Activated T-cell treated with anti-CD3 and anti-CD28 coated beads, Interleukin-2, amount 50 U/mL, for 1 hour (primary cell): ENCODE measurements at places on chromosomes 2 and 18.

DNA sequence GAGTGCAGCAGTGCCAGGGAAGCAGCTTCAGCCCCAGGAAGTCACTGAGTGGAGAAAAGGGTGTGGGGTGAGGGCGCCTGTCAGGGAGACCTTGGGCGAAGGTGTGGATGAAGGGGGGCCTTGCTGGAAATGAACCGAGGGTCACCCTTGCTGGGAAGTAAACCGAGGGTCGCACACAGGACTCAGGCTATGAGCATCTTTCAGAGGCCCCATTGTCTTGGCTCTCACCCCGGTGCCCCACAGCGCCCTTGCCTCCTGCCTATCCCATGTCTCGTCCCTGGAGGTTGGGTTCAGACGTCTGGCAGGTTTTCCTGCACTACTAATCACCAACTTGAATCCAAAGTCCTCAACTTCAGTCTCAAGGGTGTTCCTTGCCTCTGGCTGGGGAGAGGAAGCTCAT is 122.8 kb upstream of the PXDN start:
- DNase-seq, result no peak

- no peak for DNase-seq
Measured at GRCh38 chr2:99472600-99472960, 17.2 kb downstream of the REV1 start.

- no peak for DNase-seq
Measured at GRCh38 chr2:70658476-70658875, 104.8 kb upstream of the TGFA start.

DNA sequence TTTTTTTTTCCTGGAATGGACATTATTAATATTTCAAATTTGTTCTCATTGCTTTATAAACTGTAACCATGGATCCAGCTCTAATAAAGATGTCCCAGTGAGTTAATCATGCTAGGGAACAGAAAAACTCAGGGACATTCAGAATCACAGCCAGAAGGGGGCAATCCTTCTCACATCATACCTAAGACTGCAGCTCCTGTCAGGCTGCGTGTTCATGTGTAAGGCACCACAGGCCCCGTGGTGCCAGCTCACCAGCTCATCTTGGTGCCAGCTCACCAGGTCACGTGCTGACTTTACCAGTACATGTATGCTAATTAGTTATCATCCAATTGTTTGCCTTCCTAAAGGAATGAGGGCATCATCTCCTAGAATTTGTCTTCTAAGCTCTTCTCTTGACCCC is 84.7 kb upstream of the NEDD4L start:
- no peak for DNase-seq

DNA sequence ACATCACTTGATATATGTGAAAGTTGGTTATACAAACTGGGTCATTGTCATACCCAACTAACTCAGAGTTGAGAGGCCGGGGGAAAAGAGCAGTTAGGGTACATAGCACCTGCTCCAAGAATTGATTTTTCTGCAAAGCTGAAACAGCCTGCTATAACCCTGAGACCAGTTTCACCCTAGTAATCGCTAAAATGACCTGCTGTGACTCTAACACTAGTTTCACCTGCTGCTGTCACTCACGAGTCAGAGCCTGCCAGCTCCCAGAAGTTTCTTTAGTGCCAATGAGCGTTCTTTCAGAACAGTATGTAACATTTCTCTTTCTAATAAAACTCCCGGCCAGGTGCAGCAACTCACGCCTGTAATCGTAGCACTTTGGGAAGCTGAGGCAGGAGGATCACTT is 28.0 kb downstream of the SRSF7 start:
- DNase-seq, result no peak

GRCh38 chr18:48939205-48940097 is 11.3 kb downstream of the SMAD7 start:
- DNase-seq, result peak; percentile 27

- DNase-seq, result no peak
Measured at GRCh38 chr2:157443090-157443489, 799 bp downstream of the CYTIP start.

GRCh38 chr2:144331674-144332355 is 188.1 kb downstream of the ZEB2 start:
- no peak for DNase-seq

DNA sequence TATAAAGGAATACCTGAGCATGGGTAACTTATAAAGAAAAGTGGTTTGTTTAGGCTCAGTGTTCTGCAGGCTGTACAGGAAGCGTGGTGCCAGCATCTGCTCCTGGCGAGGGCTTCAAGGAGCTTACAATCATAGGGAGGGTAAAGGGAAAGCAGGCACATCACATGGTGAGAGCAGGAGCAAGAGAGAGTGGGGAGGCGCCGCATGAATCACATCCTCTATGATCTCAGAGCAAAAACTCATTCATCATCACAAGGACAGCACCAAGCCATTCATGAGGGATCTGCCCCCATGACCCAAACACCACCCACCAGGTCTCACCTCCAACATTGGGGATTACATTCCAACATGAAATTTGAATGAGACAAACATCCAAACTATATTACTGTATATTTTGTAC is 32.5 kb downstream of the R3HDM1 start:
- DNase-seq, result no peak

DNA sequence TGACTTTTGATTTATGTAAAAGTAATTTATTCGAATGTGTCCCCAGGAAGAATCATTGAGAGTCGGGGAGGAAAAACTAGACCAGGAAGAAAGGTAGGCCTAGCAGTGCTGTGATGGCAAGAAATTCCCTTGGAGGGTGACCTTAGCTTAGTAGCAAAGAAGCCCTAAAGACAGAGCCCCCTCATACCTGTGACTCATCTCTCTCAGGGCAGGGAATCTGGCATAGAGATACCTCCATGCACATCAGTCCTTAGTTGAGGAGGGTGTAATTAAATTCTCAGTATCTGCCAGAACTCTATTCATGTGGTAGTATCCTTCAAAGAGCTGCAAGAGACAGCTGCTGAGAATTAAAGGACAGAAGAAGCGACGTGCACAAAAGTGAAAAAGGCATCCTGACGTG is 360.3 kb downstream of the FBXO15 start:
- DNase-seq, result no peak

DNA sequence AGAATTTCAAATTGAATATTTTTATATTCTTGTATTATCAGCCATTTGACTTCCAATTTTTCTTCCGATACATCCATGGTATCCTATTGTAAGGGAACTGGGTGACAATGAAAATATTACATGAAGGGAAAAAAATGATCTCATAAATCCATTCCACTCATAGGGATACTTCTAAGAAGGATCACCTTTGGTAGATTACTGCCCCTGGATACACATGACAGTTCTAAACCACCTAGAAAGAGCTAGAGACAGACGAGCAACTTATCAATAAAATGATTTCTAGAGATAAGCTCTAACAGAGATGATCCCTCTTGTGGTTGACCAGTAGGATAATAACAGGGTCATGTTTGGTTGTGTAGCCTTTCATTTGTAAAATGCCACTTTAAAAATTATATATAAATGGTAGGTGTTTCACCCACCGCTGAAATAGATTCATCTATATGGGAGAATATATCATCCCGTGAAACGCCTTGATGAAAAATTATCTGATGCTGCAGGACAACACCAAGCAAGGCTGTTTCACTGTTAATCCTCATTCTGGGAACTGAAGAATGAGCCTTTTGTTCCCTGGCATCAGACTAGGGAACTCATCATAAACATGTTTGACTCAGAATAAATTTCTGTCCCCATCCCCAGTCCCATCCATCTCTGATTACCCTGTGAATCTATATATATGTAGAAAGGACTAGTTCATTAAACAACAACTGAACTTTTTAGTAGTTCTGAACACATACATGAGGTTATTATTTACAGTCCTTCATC is 180.0 kb downstream of the TCF4 start:
- DNase-seq, result no peak

- no peak for DNase-seq
Measured at GRCh38 chr2:72037261-72037666, 110.4 kb downstream of the CYP26B1 start.

- no peak for DNase-seq
Measured at GRCh38 chr2:238653431-238654109, 194.3 kb upstream of the TWIST2 start.

DNA sequence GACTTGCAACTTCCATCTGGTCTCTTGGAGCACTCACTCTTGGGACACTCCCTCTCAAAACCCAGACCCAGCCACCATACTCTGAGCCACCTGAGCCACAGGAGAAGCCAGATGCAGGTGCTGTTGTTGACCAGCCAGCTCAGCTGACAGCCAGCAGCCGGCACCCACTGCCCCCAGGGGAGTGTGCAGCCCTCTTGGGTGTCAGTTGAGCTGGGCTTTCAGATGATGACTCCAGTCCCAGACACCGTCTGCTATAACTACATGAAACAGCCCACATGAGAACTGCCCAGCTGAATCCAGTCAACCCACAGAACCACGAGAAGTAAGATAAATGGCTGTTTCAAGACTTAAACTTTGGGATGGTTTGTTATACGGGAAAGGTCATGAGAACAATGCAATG is 10.7 kb upstream of the IGFBP2 start:
- DNase-seq, result no peak

DNA sequence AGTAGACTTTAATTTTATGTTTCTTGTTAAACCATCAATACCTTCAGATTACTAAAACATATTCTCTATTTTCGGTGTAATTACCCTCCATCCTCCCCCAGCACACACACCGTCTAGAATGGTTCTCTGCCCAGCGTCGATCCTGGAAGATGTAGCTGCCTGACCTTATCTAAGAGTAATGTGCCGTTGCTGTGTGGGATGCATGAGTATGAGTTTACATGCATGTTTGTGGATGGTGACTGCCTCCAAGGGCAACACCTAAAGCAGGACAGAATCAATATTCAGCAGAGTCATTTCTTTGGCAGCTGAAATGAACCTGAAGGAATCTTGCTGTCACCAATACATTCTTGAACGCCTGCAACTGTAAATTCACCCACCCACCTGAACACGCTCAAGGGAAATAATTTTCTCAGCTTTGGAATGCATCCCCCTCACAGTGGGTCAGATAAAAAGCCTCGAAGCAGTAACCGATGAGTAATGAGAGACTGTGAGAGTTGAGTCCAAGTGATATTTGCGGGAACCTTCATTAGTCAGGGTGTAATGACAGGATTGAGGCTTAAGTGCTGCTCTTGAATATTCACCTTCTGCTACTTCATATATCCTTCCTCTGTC is 155.8 kb upstream of the RND3 start:
- no peak for DNase-seq

DNA sequence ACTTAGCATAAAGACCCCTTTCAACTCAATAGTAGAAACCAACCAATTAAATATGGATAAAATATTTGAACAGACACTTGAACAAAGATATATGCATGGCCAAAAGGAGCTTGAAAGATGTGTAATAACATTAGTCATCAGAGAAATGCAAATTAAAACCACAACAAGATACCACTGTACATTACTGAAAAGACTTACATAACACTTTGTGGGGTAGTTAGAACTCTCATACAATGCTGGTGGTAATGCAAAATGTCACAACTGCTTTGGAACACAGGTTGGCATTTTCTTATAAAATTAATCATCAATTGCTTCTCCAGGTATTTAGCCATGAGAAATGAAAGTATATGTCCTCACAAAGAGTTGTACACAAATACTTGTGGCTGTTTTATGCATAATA is 60.7 kb downstream of the TTC27 start:
- DNase-seq, result no peak

DNA sequence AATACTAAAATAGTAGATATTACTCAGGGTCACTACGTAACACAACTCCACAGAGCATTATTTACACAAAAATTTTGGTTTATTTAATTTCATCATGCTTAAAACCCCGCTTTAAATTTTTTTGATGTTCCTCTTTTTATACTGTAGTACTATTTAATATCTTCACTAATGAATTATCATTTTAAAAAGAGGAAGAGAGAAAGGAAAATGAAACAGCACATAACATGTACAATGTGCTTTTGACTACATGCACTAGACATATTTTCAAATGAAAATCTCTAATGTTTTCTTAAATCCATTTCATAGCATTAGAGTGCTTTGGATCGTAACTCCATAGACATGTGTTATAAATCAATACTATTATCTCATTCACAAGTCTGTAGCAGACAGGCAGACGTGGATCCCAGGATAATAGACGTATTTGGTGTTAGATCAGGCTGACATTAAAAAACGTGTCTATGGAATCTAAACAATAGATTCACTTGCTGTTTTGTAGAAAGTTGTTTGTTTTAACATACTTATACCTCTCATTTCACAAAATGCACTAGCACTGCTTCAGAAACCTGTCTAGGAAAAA is 897.0 kb downstream of the CPS1 start:
- DNase-seq, result no peak

DNA sequence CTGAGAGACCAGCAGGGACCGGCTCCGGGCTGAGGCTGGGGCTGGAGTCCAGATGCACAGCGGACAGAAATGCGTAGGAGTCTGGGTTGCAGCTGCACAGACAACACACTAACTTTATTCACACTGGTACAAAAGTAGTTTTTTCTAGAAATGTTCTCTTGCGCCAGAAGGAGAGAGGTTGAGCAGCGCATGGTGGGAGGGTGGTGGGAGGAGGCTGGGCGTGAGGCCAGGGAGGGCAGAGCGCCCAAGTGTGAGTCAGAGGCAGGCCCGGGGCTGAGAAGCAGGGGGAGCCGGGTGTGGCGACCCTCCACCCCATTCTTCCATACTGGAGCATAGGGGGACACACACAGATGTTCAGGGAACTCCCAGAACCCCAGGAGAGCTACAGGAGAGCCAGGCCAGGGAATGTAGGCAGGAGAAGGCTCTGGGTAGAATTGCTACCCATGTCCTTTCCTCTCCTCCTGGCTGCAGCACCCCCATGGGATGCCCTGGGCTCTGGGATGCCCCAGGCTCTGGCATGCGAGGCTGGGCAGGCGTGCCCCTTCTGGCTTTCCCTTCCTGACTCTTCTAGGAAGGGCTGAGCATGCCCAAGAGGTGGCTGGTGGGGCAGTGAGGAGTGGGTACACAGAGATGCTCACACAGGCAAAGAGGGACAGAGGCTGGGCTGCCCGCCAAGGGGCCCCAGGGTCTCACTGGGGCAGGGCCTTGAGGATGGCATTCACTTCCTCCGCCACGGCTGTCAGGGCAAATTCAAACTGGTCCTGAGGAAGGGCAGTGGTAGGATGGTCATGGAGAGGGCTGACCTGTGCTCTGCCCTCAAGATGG is 10.6 kb downstream of the DNAJB2 start:
- peak; percentile 13 for DNase-seq

DNA sequence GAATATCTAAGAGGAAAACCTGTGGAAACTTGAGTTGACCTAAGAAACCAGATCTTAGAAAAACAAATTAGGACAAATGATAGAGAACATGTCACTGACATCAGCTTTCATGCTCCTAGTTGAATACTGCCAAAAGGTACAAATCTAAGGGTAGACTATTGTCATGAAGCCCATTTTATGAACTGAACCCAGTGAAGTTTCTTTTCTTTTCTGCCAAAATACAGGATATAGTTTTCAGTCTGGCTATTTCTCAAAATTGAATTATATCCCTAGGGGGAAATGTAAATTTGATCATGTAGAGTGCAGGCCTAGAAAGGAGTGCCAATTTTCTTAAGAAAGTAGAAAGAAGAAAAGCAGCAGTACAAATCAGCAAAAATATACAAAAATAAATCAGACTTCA is 46.6 kb downstream of the FSIP2 start:
- DNase-seq, result no peak
